Stimulated activated CD4-positive, alpha-beta T cell treated with anti-CD3 and anti-CD28 coated beads, TNF-alpha, amount 100 ng/mL, for 48 hours (primary cell): ENCODE measurements at places on chromosomes 7 and 10.

GRCh38 chr10:103127241-103127640, 65.8 kb downstream of the NT5C2 start:
- DNase-seq = no peak

GRCh38 chr10:34530778-34531177, 284.3 kb downstream of the PARD3 start:
- no peak for DNase-seq

GRCh38 chr10:7340179-7340874, 70.5 kb downstream of the SFMBT2 start:
- DNase-seq = no peak

- DNase-seq = no peak
Observed at GRCh38 chr10:9243941-9244411, 1189.5 kb downstream of the GATA3 start.

- no peak for DNase-seq
Observed at GRCh38 chr7:46454816-46455215, 533.7 kb upstream of the IGFBP3 start.

GRCh38 chr10:13865758-13866491, 279.2 kb downstream of the PRPF18 start:
- DNase-seq = no peak

- DNase-seq = no peak
Observed at GRCh38 chr10:61456095-61456789, 3.1 kb upstream of the TMEM26 start.

DNA sequence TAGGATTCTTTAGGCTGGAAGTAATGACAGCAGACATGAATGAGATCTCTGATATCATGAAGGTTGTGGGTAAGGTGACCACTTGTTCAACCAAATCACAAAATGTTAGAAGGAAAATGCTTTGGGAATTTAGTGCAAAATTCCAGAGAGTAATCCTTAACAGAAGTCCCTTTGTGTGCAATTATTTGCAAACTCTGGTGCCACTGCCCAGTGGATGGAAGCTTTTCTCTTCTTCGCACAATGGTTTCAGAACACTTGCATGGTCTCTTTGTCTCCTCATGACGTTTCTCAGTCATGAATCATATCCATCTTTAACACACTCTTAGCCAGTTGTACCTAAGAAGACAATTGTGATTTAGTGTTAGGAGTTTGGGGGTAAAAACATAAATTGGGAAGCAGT, 570.4 kb upstream of the ANKRD30A start:
- DNase-seq = no peak

DNA sequence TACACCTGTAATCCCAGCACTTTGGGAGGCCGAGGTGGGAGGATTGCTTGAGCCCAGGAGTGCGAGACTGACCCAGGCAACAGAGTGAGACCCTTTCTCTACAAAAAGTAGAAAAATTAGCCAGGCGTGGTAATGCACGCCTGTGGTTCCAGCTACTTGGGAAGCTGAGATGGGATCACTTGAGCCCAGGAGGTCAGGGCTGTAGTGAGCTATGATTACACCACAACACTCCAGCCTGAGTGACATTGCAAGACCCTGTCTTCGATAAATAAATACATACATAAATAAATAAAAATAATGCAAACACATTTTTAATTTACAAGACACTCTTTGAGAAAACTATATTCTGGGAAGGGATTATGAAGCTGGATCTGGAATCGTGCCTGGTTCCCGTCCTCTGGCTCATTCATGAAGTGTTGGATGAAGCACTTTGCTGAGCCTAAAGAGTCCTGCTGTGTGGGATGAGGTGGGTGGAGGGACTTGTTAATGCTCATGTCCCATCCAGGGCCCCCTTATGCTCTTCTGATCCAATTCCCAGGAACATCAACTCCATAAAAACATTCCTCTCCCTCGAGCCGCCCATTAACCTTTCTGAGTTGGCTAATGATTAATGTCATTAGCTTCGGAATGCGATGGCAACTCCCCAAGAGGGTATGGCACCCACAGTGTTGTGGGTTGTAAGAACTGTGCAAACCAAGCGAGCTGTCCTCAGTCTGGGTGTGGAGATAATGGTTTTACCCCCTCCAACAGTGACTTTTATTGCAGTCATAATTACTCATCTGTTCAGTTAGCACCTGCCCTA, 236.3 kb downstream of the BAMBI start:
- DNase-seq = no peak

DNA sequence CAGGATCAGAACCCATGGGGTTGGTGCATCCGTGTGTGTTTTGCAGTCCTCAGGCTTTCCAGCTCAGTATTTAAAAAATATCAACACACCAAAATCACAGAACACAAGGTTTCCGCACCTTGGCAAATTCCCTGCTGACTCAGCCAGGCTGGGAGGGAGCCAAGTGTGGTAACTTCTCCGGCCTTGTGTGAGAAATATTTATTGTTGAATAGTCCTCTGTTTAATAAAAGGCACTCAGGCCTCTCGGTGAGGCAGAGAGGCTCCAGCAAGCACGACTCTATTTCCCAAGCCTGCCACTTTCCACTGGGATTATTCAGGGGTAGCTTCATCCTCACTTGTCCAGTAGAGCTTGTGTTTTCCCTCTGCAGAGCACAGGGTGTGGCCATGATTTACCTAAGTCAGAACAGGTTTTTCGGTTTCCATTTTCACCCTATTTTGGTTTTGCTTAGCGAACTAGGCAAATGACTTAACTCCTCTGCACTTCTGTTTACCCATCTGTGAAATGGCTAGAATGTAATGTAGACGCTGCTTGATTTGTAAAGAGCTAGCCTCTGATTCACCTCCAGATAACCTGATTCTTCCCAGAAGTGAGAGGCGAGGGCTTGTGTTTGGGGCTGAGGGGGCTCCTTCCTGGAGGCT, 13.0 kb upstream of the CHST15 start:
- no peak for DNase-seq

GRCh38 chr10:34596351-34596750, 218.7 kb downstream of the PARD3 start:
- DNase-seq = no peak

GRCh38 chr7:140447841-140448240, 31.5 kb downstream of the MKRN1 start:
- no peak for DNase-seq

GRCh38 chr7:1085910-1086421, 1.9 kb upstream of the GPER1 start:
- no peak for DNase-seq

DNA sequence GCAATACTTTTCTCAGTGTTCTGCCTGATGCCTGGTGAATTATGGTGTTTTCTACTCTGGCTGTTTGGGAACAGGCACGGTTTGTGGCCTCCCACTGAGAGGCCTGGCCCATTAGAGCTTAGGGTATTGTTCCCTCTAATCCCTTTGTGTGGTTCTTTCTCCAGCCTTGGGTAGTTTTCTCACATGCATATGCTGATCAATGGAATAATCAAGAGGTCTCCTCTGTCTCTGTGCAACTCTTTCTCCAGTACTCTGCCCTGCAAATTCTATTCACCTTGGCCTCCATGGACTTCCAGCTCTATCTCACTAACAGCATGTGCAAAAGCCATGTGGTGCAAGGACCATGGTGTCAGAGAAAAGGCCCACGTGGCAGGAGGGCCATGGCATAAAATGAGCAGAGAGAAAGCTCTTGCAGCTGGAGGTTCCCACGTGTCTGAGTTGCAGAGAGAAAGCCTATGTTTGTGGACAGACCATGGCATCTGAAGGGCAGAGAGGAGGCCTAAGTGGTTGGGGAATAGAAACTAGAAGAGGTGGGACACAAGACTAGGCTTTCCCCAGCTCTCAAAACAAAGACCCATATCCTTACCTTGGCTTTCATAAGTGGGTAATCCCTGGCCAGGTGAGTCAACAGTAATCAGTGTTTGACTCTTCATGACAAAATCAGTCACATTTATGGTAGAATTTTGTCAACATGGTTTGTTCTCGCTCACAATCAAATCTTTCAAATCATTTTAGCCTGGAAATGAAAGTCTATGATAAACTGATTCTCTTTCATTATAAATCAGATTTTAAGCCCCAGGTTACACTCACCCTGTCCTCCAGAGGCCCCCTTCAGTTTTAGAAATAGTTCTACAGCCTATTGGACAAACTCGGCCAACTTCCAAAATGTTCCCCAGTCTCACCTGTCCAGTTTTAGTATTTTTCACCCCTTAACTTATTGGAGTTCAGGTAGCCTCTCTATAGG, 17.3 kb downstream of the OPALIN start:
- no peak for DNase-seq

GRCh38 chr7:44045226-44046014, 918 bp downstream of the DBNL start:
- DNase-seq = no peak

DNA sequence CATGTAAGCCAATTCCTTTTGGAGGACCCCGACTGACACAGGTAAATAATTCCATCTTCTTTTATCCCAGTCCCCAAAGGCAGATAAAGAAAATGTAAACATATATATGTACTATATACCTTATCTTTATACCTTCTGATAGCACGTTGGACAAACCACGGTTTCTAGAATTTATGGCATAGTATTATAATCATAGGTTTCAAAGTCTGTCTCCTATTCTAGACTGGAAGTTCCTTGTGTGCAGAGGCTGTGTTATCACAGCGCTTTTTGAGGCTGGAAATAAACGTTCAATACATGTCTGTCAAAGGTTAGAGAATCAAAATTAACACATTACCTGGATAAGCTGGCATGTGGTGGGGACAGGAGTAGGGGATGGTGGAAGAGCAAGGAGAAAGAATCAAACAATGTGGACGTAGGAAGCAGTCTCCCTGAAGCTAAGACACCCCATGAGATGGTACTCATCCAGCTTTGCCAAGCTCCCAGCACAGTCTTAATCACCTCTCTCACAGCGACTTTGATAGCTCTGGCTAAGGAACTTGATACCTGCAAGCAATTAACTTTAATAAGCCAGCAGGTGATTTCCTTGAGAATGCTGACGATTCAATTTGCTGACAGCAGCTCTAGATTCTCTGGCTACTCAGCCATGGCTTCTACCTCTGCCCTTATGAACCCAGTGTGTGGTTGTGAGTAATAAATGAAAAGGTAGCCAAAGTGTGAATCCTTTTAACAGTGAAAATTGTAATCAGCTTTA, 208.4 kb upstream of the LRRTM3 start:
- no peak for DNase-seq

GRCh38 chr7:90256778-90257177, 11.8 kb downstream of the CFAP69 start:
- DNase-seq = no peak

- no peak for DNase-seq
Observed at GRCh38 chr7:77569514-77570232, 32.6 kb downstream of the PTPN12 start.

- no peak for DNase-seq
Observed at GRCh38 chr7:150740053-150740452, 2.8 kb downstream of the GIMAP5 start.

DNA sequence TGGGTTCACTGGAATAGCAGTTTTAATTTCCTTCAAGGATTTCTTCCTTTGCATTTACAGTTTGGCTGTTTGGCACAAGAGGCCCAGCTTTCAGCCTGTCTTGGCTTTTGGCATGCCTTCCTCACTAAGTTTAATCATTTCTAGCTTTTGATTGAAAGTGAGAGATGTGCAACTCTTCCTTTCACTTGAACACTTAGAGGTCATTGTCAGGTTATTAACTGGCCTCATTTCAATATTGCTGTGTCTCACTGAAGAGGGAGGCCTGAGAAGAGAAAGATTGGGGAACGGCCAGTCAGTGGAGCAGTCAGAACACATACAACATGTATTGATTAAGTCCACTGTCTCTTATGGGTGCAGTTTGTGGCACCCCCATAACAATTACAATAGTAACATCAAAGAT, 33.9 kb downstream of the PTTG1IP2 start:
- no peak for DNase-seq

GRCh38 chr10:103889121-103889720, 28.8 kb downstream of the STN1 start:
- no peak for DNase-seq

- DNase-seq = no peak
Observed at GRCh38 chr7:46478046-46478445, 557.0 kb upstream of the IGFBP3 start.

DNA sequence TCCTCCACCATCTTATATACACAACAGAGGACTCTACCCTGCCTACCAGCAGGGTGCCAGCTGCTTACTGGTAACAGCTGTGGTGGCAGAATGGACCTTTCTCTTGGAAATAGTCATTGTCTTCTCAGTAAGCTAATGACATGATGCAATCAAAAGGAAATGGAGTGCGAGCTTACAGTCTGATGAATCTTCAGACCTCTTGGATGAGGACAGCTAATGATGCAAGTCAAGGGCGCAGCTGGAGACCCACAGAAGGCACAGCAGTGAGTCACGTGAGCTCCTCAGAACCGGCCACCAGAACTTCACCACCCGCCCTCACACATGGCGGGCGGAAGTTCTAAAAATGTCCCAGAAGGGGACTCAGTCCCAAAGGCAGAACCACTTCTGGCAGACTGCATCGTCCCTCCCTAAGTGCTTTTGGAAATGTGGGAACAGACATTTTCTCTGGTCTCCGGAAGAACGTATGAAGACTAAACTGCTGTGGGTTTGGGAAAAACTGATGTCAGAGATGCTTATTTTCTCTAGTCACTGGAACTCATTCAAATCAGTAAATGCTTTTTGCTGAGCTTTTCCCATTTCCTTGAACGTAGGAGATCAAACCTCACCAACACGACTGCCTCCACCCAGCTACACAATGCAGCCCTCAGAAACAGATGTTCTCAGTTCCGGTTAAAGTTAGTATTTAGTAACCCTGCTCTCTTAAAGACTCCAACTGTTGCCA, 96.4 kb downstream of the FAS start:
- peak; percentile 20 for DNase-seq

DNA sequence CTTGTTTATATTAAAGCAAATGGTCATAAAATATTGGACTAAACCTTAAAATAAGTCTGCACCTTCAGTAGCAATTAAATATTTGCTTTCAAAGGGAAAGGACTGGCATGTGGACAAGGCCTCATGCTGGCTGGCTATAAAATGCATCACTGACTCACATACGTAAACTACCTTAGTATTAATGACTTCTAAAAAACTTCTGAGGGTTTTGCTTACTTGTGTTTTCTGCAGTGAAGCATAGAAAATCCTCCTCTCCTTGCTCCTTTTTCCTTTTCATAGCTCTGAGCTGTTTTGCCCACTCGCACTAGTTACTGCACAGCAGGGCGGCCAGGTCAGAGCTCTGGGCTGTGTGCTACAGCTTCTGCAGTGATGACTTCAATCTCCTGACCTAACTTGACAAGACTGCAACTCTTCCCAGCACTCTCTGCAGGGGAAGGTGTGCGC, 82.3 kb downstream of the CUL2 start:
- DNase-seq = no peak
